Activated CD4-positive, alpha-beta T cell treated with anti-CD3 and anti-CD28 coated beads, Interleukin-2, Interleukin-6, amounts not matched to agents 100 ng/mL and 50 ng/mL, durations not matched to agents 16 hours and 8 hours (primary cell): ENCODE measurements at places on chromosomes 6 and 20.

GRCh38 chr6:2823104-2823850 is 18.4 kb downstream of the SERPINB1 start:
- no peak for DNase-seq

GRCh38 chr20:33656783-33657703 is 5.1 kb upstream of the C20orf144 start:
- no peak for DNase-seq

- peak; percentile 52 for DNase-seq
Observed at GRCh38 chr6:104940893-104941728, 15.8 kb upstream of the LIN28B start.

- DNase-seq, result no peak
Observed at GRCh38 chr20:46273717-46274116, 34.6 kb downstream of the CDH22 start.

DNA sequence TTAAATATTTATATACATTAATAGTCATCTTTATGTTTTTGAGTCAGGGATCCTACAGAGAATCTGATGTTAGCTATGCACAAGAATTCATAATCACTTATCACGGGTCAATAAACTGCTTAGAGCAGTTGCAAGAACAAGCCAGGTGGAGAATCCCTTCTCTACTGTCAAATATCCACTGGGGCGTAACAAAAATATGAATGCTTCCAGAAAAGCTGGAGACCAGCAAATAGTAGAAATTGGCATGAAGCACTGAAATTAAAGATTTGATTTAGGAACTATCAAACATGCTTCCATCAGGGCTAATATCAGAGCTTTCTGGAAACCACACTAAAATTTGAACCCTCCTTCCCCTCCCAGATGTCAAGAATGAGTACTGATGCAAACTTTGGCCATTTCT is 37.3 kb downstream of the ADGRG6 start:
- no peak for DNase-seq

DNA sequence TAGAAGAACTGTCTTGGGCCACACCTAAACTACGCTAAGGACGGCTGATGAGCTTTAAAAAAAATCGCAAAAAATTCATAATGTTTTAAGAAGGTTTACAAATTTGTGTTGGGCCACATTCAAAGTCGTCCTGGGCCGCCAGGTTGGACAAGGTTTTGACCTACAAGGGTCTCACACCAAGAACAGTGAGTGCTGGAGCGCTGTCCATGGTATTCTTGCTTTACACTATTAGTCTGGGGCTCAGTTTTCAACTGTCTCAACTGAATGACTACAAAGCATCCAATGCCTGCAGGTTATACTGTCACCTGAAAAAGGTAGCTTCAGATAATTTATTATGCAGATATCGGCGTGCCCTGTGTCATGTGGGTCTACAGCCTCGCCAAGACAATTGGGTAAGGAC is 3.7 kb upstream of the FAXC start:
- no peak for DNase-seq

DNA sequence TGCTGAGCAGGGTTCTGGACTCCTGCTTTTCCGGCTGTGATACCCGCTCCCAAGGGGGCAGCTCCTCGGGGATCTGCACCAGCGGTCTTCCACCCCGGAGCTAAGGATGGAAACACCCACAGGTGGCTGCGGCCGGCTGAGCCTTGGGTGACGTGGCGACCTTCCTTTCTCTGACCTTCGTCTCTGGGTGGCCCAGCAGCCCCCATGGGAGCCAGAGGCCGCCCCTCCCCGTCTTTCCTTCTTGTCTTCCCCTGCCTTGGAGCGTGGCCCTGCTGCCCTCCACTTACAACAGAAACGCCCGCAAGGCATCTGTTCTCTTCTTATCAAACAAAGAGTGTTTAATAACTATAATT is 405.7 kb downstream of the TAF4 start:
- DNase-seq, result no peak

DNA sequence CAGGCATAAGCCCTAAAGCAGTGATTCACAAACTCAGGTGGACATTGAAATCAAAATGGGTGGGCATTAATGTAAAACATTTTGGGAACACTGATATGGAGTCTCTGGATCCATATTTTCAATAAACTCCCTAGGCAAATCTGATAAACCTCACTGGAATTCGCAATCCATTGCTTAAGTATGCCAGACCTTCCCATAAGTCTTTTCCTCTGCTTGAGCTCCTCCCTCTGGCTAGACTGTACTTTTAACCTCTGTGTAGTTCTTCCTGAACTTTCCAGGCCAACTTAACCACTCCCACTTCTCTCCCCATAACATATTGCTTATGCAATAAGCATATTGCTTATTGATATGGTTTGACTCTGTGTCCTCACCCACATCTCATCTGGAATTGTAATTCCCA is 629.7 kb upstream of the IMPG1 start:
- no peak for DNase-seq

DNA sequence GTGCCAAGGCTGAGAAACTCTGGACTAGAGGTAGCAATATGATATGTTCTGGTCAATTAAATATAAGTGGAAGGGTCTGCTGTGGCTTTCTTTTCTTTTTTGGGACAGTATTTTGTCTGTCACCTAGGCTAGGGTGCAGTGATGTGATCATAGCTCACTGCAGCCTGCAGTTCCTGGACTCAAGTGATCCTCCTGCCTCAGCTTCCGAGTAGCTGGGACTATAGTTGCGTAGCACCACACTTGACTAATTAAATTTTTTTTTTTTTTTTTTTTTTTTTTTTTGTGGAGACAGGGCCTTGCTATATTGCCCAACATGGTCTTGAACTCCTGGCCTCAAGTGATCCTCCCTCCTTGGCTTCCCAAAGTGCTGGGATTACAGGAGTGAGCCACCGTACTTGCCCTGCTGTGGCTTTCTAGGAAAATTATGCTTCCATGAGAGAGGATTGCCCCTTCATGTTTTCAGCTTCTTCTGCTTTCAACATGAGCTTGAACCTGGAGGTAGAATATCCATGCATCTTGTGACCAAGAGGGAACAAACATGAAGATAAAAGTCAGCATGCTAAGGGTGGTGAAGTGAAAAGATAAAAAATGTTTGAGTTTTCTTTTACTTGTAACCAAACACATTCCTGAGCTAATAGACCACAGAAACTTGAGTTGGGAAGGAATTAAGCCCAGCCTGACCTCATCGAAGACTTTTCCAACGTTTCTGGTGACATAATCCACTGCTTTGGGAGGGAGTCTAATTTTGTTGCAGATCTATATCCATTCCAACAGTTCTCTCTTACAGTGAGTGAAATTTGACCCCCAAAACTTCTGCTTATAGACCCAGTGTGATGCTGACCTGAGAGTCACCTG is 75.1 kb downstream of the CARMIL1 start:
- DNase-seq, result no peak

DNA sequence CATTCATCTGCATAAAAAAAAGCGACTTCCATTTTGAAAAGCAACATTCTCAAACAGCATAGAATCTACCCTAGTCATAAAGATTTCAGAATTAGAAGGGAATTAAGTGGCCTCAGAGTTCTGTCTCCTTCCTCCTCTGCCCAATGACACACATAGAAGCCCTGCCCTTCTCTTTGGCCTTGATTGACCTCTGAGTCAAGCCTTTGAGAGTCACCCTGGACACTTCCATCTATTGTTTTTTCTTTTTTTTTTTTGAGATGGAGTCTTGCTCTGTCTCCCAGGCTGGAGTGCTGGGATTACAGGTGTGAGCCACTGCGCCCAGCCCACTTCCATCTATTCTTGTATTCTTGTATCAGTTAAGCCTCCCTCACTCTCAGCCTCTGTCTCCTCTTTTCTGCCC is 44.8 kb upstream of the CTNNBL1 start:
- no peak for DNase-seq

DNA sequence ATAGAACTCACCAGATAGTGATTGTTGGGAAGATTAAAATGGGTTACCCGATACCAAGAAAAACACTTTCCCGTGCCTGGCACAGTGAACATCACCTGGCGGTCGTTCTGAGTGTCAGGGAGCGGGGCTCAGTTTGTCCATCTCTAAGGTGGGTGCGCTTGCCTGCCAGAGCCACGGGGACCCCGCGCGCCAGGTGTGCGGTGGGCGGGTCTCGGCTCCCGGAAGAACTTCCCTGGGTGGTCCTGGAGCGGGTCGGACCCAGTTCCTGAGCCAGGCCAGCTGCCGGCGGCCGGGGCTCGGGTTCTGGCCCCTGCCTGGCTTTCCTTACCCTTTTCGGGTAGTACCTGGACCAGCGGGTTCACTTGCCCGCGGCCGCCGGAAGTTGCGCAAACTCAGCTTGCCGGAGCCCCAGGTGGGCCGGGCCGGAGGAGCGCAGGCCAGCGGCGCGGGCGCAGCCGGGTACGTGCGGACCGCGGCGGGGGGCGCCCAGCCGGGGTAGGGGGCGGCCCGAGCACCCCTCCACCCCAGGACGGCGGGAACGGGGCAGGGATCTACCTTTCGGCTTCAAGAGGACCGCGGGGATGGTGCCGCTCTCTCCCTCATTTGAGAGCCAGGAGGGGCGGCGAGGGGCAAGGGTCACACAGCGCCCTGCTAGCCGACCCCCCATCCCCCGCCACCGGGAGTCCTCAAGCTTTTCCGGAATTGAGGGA is 7.5 kb downstream of the FAM110A start:
- DNase-seq, result no peak

DNA sequence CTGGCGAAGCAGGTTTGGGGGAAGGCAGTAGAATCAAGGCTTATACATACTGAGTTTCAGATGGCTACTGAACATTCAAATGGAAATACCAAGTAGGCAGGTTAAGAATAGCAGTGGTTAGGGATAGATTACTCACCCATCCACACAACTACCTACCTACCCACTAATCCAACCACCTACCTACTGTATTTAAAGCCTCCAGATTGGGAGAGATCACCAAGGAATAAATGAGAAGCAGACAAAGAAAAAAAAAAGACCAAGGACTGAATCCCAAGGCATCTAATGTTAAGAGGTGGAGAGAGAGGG is 68.3 kb upstream of the SMIM29 start:
- peak; percentile 10 for DNase-seq

DNA sequence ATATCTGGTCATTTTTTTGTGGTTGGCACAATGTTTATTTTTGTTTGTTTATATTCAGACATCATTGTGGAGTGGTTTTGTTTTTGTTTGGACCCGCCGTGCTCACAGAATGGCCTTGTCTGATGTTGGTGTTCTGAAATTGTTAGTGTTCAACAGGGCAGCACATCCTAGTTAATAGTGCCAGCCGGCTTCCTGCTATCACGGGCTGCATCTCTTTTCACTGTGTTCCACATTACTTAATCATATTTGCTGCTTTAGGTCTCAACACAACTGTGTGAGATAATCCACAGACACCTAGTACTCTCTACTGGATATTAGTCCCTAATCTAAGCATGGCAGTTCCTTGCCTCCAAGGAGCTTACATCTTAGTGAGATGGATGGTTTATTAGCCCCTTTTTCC is 2.8 kb upstream of the EIF2S2 start:
- DNase-seq, result no peak

GRCh38 chr20:63036291-63036690 is 29.5 kb upstream of the BHLHE23 start:
- DNase-seq, result no peak

GRCh38 chr6:31005249-31006020 is 4.8 kb upstream of the MUC22 start:
- no peak for DNase-seq

DNA sequence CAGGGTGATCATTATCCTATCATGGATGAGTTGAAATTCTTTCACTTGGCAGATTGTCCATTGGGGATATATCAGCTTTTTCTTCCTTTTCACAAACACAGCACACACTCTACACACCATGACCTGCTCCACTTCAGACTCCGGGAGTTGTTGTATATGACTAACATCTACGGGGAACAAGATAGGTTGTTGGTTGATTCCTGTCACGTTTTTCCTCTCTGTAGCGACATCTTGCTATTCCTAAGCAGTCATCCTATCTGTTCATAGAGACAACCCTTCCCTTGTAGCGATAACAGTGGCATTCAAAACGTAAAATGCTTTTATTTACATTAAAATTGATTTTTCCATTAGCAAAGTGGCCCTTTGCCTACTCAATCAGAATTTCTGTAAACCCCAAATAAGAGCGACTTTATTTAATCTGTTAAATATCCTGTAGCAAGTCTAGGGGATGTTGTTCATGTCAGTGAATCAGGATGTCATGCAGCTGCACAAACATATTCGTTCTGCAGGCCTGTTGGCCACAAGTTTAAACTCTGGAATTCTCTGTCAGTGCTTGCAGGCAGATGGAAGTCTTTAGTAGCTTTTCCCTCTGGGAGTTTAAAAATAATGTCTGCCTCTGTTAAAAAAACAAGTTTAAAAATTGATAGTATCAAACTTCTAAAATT is 23.1 kb downstream of the PHACTR2 start:
- no peak for DNase-seq
